Endodermal cell (in vitro differentiated cells): ENCODE measurements at places on chromosomes 7 and 10. TPM values are rescaled to one million over a fixed set of nuclear protein-coding genes. Genes with fewer than 3 reads are reported as not detected.
A peak's percentile ranks its signal among the peaks of the same experiment; 100 is the strongest.

Gene PLAC9
- total RNA-seq = 10.8 to 17.9 TPM (median 14.9 TPM) in 3 replicates

Gene TMEM176A
- total RNA-seq = not detected in 2 replicates

Gene LIPF
- total RNA-seq = not detected in 3 replicates

Gene TSPAN13
- 41.1 to 52.5 TPM (median 51.2 TPM) in 3 replicates for total RNA-seq

Gene ARMC3
- total RNA-seq = 2.0 and 2.5 TPM in 2 replicates

- H3K27ac ChIP-seq = no peak overlapping the region
- no peaks in the 10 kb centered on the region for H3K36me3 ChIP-seq
- peak overlapping the region; percentile 22 for H3K4me3 ChIP-seq
- H3K4me1 ChIP-seq = no peaks in the 10 kb centered on the region
- no peaks in the 10 kb centered on the region for H3K27me3 ChIP-seq
Observed at GRCh38 chr7:146345251-146345650, 228.7 kb downstream of the CNTNAP2 start.

GRCh38 chr10:68474021-68474420, 2.2 kb upstream of the DNA2 start:
- no peak overlapping the region for H3K27ac ChIP-seq
- H3K4me1 ChIP-seq = no peaks in the 10 kb centered on the region
- peaks cover 8% of the 10 kb centered on the region for H3K36me3 ChIP-seq
- no peak for DNase-seq
- H3K27me3 ChIP-seq = no peaks in the 10 kb centered on the region

- no peaks in the 10 kb centered on the region for H3K36me3 ChIP-seq
- no peaks in the 10 kb centered on the region for H3K27me3 ChIP-seq
- H3K4me3 ChIP-seq = no peak overlapping the region
Observed at GRCh38 chr10:3874990-3875841, 90.2 kb upstream of the KLF6 start.
